Skeletal muscle tissue (tissue), 5 donors: ENCODE measurements at places on chromosomes 6 and 20. TPM values are rescaled to one million over a fixed set of nuclear protein-coding genes. Genes with fewer than 3 reads are reported as not detected.

The ADGRG6 gene
- 26.1 TPM for total RNA-seq

The DAAM2 gene
- total RNA-seq: 31.8 TPM

The MYB gene
- 0.52 TPM for total RNA-seq

The MUC21 gene
- not detected for total RNA-seq

The NEU1 gene
- total RNA-seq: 23.0 TPM

The DNAH8 gene
- 14.6 TPM for total RNA-seq

The CEP85L gene
- 42.3 TPM for total RNA-seq

The DEFB124 gene
- not detected for total RNA-seq

The FITM2 gene
- 9.9 TPM for total RNA-seq

The DACT2 gene
- 2.6 TPM for total RNA-seq

The NRSN1 gene
- total RNA-seq: not detected

The QRSL1 gene
- total RNA-seq: 14.6 TPM

The OPRM1 gene
- not detected for total RNA-seq
